ENCODE measurements at places on chromosomes 2 and 18.

GRCh38 chr18:56575819-56576663 is 62.4 kb downstream of the TXNL1 start:
- peak; percentile 89 for DNase-seq

- no peak for DNase-seq
Observed at GRCh38 chr18:9787036-9787435, 78.9 kb downstream of the RAB31 start.

DNA sequence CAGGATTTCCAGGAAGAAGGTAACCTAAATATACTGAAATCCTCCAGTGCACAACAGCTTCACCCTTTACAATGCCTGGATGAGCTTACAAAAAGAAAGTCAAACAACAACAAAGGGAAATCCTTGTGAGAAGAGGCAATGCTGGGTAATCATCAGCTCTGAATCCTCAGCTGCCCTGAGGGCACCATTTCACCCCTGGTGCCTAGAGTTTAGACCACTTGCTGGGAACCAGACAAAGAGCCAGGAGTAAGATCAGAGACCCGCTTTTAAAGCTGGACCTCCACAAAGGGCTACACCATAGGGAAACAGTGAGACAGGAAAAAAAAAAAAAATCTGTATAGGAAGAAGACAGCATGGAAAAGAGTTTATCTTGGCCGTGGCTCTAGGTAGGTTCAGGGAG is 97.0 kb downstream of the FOXI3 start:
- no peak for DNase-seq

- DNase-seq: no peak
Observed at GRCh38 chr2:33529771-33530481, 53.5 kb downstream of the RASGRP3 start.

GRCh38 chr2:121071034-121071504 is 213.9 kb downstream of the TFCP2L1 start:
- peak; percentile 90 for DNase-seq

- no peak for DNase-seq
Observed at GRCh38 chr2:105969552-105969951, 224.5 kb downstream of the UXS1 start.

DNA sequence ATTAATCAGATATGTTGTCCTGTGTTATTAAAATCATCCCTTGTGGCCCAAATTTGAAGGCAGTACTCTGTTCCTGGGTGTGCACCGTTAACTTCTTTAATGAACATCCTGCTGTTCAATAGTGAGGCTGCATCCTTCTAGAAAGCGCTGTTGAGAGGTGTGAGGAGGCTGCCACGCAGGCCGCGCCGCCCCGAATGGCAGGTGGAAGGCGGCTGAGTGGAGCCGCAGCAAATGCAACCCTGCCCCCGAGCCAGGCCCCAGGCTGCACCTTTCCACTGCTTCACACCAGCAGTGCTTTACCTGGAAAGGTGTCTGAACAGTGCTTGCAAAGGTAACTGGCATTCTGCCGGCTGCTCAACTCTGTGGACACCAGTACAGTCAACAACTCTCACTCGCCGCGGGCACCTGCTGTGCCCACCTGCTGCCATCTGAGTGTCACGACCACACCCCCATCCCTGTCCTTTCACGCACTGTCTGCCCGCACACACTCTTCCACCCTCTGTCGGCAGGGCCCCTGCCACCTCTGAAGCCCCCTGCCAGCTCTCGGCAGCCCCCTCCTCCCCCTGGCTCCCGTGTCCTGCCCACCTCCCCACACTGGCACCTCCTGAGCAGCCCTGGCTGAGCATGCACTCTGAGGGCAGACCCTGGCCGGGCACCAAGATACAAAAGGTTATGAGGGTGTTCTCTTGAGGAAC is 70.9 kb downstream of the ODC1 start:
- no peak for DNase-seq

DNA sequence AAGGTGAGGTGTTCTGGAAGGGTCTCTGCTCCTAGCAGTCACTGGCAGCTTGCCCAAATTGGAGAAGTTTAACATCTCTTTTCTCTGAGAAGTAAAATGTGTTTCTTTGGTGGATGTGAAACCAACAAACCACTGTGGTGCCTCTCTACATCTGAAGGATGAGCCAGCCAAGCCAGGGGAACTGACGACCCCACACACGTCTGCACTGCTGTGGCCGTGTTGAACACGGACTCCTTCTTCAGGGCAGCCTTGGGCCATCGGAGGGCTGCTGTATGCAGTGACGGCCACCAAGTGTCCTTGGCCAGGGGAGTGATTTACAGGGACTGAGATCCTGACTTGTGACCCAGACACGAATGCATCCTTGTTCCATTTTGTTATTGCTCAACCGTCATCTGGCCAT is 207.8 kb downstream of the ACKR3 start:
- DNase-seq: no peak

DNA sequence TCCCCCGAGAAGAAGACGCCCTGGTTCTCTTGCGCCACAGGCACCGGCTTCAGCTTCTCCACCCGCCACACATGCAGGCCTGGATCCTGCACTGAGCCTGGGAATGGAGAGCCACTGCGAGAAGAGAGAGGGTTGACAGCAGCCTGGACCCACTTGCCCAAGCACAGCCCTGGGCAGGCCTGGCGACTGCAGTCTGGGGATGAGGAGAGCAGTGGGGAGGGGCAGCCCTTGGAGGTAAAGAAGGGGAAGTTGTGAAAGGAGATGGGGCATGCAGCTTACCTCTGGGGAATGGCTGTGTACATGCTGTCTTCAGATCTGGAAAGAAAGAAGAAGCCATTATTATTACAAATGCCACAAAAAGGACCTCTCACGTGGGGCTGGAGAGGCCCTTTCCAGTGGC is 8.3 kb downstream of the CAPG start:
- no peak for DNase-seq

DNA sequence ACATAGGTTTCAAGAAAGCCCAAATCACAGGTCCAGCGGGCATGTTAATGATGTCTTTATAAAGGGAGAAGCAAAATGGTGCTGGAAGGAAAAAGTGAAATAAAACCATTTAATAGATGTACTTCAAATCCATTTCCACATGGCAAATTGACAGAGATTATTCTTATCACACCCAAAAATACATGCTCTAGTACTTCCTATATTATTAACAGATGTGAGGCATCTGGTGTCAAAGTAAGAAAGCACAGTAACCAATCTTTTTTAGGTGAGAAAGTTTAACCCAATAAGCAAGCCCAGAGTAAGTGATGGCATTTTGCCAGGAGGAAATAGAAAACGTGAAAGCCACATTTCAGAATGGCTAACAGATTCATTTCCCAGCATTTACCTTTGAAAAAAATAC is 128.0 kb downstream of the ABCA12 start:
- no peak for DNase-seq

- DNase-seq: no peak
Observed at GRCh38 chr2:8247905-8248622, 433.8 kb upstream of the ID2 start.

GRCh38 chr18:63043516-63043915 is 276.1 kb downstream of the BCL2 start:
- DNase-seq: no peak

DNA sequence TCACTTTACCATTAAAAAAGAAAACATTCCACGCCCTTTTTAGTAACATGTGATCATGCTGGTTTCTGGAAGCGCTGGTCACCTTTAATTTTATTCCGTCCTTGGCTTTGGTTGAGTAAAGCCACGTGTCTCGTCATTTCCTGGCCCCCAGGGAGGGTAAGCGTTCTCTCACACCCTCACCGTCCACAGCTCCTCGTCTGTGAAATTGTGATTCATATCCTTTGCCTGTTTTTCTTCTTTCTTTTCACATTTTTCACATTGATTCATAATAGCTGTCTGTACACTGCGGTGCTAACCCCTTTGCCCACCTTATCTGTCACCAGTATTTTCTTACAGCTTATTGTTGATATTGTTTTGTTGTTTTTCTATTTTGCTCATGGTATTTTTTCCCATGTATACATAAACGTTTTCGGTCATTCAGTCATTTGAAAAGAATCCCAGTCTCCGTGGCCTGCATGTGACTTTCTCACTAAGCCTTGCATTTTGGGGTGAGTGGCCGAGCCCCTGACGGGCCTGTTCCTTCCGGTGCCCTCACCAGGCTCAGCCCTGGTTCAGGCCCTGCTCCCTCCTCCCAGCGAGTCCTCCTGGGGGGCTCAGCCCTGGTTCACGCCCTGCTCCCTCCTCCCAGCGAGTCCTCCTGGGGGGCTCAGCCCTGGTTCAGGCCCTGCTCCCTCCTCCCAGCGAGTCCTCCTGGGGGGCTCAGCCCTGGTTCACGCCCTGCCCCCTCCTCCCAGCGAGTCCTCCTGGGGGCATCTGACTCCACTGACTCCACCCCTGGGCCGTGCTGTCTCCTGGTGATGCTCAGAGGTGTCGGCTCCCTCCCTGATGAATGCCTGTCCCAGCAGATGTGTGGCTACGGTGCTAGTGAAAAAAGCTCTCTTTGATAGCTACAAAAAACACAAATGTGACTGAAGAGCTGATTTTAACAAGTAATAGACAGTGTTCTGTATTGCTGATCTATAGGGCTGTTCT is 249.7 kb upstream of the PXDN start:
- no peak for DNase-seq

- DNase-seq: no peak
Observed at GRCh38 chr2:126659562-126660467, 3.9 kb downstream of the GYPC start.

DNA sequence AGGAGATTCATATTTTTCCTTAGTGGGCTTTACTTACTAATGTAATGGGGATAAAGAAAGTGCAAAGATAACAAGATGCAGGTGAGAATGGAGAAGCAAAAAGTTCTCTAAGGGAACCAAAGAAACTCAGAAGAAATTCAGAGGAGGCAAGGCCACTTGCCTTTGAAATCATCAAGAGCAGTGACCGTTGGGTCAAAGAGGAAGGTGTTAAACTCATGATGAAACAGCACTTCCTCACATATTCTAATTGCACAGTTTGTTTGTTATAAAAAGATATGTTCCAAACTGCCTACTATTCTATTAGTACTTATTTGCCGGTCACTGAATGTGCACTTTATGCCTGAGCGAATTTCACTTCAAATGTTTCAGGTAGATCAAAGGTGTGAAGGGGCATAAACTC is 975.1 kb downstream of the BCL11A start:
- DNase-seq: no peak

DNA sequence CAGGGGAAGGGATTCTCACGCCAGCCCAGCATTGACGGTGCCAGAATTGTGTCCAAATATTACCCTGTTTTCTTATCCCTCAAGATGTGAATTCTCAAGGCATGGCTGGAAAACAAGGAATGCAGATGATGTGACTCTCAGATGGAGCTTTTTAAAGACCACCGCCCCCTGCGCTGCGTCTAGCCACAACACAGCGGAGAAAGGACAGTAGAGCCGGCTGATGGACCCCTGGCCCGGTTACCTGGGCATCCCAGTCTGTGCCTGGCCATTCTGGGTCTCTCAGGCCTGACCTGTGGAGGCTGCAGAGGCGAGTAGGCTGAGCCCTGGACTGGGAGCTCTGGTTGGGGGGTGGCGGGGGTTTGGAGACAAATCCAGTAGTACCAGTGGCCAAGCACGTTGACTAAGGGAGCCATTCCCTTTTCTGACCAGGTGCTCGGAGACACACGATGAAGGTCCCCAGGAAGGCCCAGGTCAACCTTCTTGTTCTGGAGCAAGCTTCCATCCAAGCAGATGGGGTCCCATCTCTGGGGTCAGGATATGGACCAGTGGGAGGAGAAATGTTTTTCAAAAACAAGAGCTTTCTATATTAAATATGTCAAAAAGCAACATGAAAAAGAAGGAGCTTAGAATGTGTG is 5.3 kb downstream of the CAPN13 start:
- no peak for DNase-seq

GRCh38 chr18:31112804-31113203 is 10.6 kb upstream of the DSC2 start:
- DNase-seq: no peak

DNA sequence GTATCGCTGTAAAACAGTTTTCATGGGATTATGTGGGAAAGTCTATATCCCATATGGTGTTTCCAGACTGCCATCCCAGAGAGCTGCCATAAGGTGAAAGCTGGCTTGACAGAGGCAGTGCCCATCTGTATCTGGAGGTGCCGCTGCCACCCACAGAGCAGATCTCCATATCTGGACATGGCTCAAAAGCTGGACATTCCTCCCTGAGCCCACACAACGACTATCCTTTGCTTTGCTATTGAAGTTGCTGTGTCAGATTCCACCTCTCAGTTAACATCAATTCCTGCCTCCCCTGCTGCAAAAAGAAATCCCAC is 55.2 kb downstream of the RND3 start:
- DNase-seq: no peak

- no peak for DNase-seq
Observed at GRCh38 chr2:238326801-238327365, 6.6 kb downstream of the TRAF3IP1 start.

GRCh38 chr2:150188177-150188576 is 299.3 kb downstream of the RND3 start:
- DNase-seq: no peak

- DNase-seq: no peak
Observed at GRCh38 chr18:52334896-52335295, 5.1 kb upstream of the DCC start.

DNA sequence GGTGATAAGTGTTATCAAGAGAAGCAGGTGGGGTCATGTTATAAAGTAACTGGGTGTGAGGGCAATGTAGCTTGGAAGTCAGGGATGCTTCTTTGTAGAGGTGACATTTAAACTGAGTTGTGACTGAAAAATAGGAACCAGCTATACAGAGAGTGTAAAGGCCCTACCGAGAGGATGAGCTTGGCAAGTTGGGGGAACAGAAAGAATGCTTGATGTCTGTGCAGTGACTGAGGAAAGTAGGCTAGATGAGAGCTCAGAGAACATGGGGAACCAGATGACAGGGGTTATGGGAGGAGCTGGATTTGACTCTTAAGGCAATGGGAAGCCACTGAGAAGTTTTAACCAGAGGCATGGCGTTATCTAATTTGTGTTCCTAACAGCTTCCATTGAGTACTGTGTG is 115.3 kb downstream of the DOCK10 start:
- no peak for DNase-seq

GRCh38 chr2:170368370-170368769 is 190.4 kb downstream of the MYO3B start:
- no peak for DNase-seq

DNA sequence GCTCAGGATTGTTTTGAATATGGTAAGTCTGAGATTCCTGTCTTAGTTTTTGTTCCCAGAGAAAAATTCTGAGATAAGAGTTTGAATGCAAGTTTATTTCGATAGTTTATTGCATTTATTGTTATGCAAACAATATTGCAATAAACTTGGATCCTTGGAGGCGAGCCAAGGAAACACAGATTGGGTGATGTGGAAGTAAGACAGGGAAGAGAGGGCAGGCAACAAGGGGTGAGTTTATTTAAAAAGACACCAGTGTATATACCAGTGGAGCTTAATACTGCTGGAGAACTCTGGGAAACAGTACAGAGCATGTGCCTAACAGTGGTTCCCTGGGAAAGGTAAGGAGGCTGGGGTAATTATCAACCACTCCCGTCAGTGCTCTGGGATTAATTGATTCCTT is 87.5 kb upstream of the NEDD4L start:
- DNase-seq: no peak

GRCh38 chr2:175824243-175824642 is 177.8 kb downstream of the LNPK start:
- no peak for DNase-seq

GRCh38 chr18:50518787-50519546 is 40.9 kb upstream of the MAPK4 start:
- DNase-seq: no peak

- no peak for DNase-seq
Observed at GRCh38 chr2:152454960-152455359, 120.0 kb downstream of the FMNL2 start.

Measured in D721Med (cell line).